ENCODE measurements at places on chromosomes 3 and 15. TPM values are rescaled to one million over a fixed set of nuclear protein-coding genes. Genes with fewer than 3 reads are reported as not detected.

Gene KCNMB3
- 0.13 TPM for total RNA-seq

Gene TMC3
- not detected for total RNA-seq

Gene DOCK3
- total RNA-seq: 0.29 TPM

Gene FRMD5
- 10.5 TPM for total RNA-seq

Gene ST3GAL6
- total RNA-seq: not detected

Gene GRAMD1C
- total RNA-seq: 13.8 TPM

Gene CIAO2A
- 182 TPM for total RNA-seq

Gene DZIP1L
- 18.1 TPM for total RNA-seq

Gene ZDHHC23
- total RNA-seq: 0.45 TPM

Gene CNTN4
- not detected for total RNA-seq

Gene PAQR5
- 10.5 TPM for total RNA-seq

Gene CX3CR1
- total RNA-seq: not detected

Gene ZBTB47
- total RNA-seq: 6.1 TPM

Gene TUSC7
- total RNA-seq: not detected

Gene PLA2G4E
- total RNA-seq: not detected

Gene WWTR1
- total RNA-seq: 31.5 TPM

Gene SIDT1
- not detected for total RNA-seq

Gene PRICKLE2
- total RNA-seq: 18.3 TPM

Gene MELTF
- 8.2 TPM for total RNA-seq

Gene CCDC80
- total RNA-seq: 58.4 TPM

Gene RHCG
- not detected for total RNA-seq

Gene GXYLT2
- total RNA-seq: 13.3 TPM

Gene CSTA
- total RNA-seq: not detected

Gene SPINK8
- not detected for total RNA-seq

Gene SLC38A3
- total RNA-seq: not detected

Gene STRA6
- total RNA-seq: 0.18 TPM

Gene POTEB
- total RNA-seq: not detected

Gene AMOTL2
- total RNA-seq: 86.3 TPM

Gene TM4SF18
- 2.4 TPM for total RNA-seq

Gene GPR149
- not detected for total RNA-seq

Gene CAMK2N2
- total RNA-seq: not detected

Gene IGSF10
- total RNA-seq: not detected

Gene KCNAB1
- not detected for total RNA-seq

Gene PLA1A
- 0.16 TPM for total RNA-seq

Gene SYNM
- total RNA-seq: 71.3 TPM

Gene CDCP1
- total RNA-seq: 0.56 TPM

Gene GOLGA6L7
- not detected for total RNA-seq

Gene NECTIN3
- total RNA-seq: 72.7 TPM

Gene HDGFL3
- 93.9 TPM for total RNA-seq

Gene ZBTB20
- 18.2 TPM for total RNA-seq

Gene GLDN
- not detected for total RNA-seq

Gene SENP7
- total RNA-seq: 15.9 TPM

Gene CLDN1
- 2.4 TPM for total RNA-seq

Gene GABRB3
- not detected for total RNA-seq

Gene CLK3
- total RNA-seq: 57.3 TPM

Gene BSN
- total RNA-seq: not detected
